A549 treated with Mapracorat at 1 μM for 4 hours (cell line): ENCODE measurements at places on chromosomes 1 and 21. TPM values are rescaled to one million over a fixed set of nuclear protein-coding genes. Genes with fewer than 3 reads are reported as not detected.

AMY2B gene
- total RNA-seq, result 0.40 to 0.63 TPM (median 0.56 TPM) in 5 replicates

RNU1-2 gene
- total RNA-seq, result not detected in 5 replicates

OR2T33 gene
- not detected in 5 replicates for total RNA-seq

ZNF695 gene
- 2.1 to 3.2 TPM (median 2.4 TPM) in 5 replicates for total RNA-seq

KCNA3 gene
- not detected in 5 replicates for total RNA-seq

RIPK4 gene
- total RNA-seq, result 14.7 to 21.0 TPM (median 17.9 TPM) in 5 replicates

LINGO4 gene
- total RNA-seq, result not detected in 5 replicates

ANGPTL7 gene
- not detected in 5 replicates for total RNA-seq
